ENCODE measurements at places on chromosomes 7 and 10.
A peak's percentile ranks its signal among the peaks of the same experiment; 100 is the strongest.

- H3K27me3 ChIP-seq: no peaks in the 10 kb centered on the region
- H3K27ac ChIP-seq: no peak overlapping the region
- no peak overlapping the region for H3K4me3 ChIP-seq
- peak; percentile 0 for DNase-seq
Observed at GRCh38 chr10:83012866-83013265, 1126.4 kb upstream of the GHITM start.

DNA sequence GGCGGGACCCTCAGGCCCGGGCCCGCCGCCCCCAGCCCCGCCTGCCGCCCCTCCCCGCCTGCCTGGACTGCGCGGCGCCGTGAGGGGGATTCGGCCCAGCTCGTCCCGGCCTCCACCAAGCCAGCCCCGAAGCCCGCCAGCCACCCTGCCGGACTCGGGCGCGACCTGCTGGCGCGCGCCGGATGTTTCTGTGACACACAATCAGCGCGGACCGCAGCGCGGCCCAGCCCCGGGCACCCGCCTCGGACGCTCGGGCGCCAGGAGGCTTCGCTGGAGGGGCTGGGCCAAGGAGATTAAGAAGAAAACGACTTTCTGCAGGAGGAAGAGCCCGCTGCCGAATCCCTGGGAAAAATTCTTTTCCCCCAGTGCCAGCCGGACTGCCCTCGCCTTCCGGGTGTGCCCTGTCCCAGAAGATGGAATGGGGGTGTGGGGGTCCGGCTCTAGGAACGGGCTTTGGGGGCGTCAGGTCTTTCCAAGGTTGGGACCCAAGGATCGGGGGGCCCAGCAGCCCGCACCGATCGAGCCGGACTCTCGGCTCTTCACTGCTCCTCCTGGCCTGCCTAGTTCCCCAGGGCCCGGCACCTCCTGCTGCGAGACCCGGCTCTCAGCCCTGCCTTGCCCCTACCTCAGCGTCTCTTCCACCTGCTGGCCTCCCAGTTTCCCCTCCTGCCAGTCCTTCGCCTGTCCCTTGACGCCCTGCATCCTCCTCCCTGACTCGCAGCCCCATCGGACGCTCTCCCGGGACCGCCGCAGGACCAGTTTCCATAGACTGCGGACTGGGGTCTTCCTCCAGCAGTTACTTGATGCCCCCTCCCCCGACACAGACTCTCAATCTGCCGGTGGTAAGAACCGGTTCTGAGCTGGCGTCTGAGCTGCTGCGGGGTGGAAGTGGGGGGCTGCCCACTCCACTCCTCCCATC, 82.7 kb downstream of the PAX2 start:
- peak; percentile 64 for DNase-seq
- no peaks in the 10 kb centered on the region for H3K36me3 ChIP-seq
- H3K4me3 ChIP-seq: 0 out of 2 replicates have a peak overlapping the region, but pooled peaks have one; percentile 14
- peaks cover 92% of the 10 kb centered on the region for H3K27me3 ChIP-seq

GRCh38 chr10:60139290-60139689, 232.9 kb upstream of the CCDC6 start:
- H3K36me3 ChIP-seq: no peaks in the 10 kb centered on the region
- H3K4me3 ChIP-seq: no peak overlapping the region
- DNase-seq: no peak

GRCh38 chr10:98340261-98340939, 72.4 kb upstream of the LOXL4 start:
- H3K4me3 ChIP-seq: no peak overlapping the region
- no peaks in the 10 kb centered on the region for H3K36me3 ChIP-seq
- 0 out of 2 replicates have a peak overlapping the region, but pooled peaks have one; percentile 16 for H3K27ac ChIP-seq
- H3K4me1 ChIP-seq: peaks cover 54% of the 10 kb centered on the region
- H3K27me3 ChIP-seq: no peaks in the 10 kb centered on the region

DNA sequence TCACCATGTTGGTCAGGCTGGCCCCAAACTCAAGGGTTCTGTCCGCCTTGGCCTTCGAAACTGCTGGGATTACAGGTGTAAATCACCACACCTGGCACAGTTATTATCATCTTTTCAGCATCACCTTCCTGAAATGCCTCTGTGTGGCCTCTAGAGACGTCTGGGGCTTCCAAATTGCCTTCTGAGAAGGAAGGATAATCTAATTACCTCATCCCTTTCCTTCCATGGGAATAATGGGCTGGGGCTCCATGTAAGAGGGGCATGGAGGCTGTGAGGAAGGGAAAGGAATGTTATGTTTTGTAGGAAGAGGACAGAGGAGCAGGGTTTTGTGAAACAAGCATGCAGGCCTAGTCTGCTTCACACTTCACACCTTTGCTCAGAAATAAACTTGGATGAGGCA, 22.2 kb upstream of the PODXL start:
- no peak overlapping the region for H3K4me3 ChIP-seq
- H3K27ac ChIP-seq: no peak overlapping the region
- no peaks in the 10 kb centered on the region for H3K27me3 ChIP-seq
- H3K36me3 ChIP-seq: no peaks in the 10 kb centered on the region

DNA sequence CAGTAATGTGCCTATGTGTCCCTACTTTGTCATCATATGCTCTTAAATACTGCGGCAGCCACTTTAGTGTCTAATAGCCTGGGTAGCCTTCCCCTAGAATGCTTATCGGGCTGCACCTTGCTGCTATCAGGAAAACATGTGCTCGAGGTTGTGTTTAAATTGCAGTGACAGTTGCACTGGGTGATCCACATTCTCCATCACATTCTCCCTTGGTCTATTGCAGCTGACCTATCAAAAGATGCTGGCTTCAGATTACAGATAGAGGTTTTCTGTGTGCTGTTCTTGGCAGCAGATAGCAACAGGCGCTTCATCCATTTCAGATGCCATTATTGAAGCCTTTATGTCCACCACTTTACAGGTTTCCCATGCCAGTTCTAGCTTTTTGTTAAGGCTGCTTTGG, 130.1 kb upstream of the MDFIC start:
- H3K36me3 ChIP-seq: no peaks in the 10 kb centered on the region
- no peak overlapping the region for H3K27ac ChIP-seq
- H3K4me1 ChIP-seq: peaks cover 20% of the 10 kb centered on the region
- H3K27me3 ChIP-seq: no peaks in the 10 kb centered on the region

GRCh38 chr10:80064120-80064886, 14.2 kb upstream of the TMEM254 start:
- peak; percentile 41 for DNase-seq
- no peaks in the 10 kb centered on the region for H3K36me3 ChIP-seq
- no peaks in the 10 kb centered on the region for H3K4me1 ChIP-seq
- H3K27ac ChIP-seq: 0 out of 2 replicates have a peak overlapping the region, but pooled peaks have one; percentile 5

DNA sequence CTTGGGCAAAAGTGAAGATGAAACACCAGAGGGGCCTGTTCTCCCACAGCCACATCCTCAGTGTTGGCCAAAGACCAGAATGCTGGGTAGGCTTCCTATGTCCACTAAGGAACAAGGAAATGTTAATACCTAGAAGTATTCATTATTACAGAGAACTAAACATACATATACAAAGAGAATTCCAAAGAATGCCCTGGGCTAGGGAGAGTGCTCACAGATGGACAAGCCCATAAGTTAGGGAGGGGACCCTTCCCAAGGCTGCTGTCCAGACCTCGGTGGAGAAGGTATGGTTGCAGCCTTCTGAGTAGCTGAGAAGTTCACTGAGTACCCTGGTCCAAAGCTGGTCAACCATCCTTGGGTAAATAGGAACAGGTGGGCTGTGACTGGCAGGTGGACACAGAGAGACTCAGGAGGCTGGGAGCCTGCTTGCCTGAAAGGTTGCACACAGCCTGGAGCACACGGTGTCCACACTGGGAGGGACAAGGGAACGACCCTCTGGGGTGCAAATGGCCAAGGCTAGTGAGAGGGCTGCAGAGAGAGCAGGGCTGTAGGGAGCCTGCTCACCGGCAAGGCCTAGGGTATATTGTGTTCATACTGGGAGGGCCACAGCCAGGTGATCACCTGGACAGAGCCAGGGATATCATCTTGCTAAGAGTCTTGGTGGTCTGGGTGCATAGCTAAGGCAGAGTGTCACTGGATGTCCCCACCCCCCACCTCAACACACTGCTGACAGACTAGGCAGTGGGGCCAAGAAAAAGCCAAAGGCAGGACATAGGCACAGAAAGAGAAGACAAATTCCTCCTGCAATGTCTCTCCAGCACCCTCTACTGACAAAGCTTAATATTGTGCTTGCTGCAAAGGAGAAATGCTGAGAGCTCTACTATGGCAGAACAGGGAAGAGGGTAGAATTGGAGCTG, 40.3 kb downstream of the CPVL start:
- no peak overlapping the region for H3K4me3 ChIP-seq
- peaks cover 25% of the 10 kb centered on the region for H3K27me3 ChIP-seq
- H3K27ac ChIP-seq: no peak overlapping the region
- no peaks in the 10 kb centered on the region for H3K36me3 ChIP-seq
- DNase-seq: peak; percentile 77

DNA sequence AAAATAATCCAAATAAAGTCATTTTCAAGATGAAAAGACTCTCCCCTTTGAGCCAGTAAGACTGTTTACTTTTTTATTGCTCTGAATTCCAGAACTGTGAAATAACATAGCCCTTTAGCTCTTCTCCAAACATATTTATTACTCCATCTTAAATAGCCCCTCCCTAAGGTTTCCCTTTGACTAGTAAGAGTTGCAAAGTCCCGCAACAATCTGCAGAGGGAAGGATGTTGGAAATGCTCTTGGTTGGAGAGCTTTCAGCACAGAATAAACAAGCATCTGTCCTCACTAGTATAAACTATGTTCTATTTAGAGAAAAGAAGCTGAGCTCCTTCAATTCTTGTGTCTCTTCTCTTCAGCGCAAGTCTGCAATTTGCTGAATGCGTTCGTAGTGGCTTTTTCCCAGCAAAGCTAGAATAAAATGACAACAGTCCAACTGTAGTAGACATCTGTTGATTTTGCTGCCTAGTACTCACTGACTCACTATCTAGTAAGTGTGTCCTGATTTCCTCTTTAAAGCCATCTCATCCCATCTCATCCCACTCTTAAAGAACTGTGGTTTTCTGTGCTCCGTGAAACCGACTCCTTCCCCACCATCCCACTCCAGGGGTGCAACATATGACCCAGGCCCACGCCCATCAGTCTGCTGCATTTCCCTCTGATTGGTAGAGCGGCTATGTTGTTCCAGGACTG, 104.0 kb downstream of the FAM107B start:
- peak overlapping the region; percentile 50 for H3K4me3 ChIP-seq
- H3K4me1 ChIP-seq: peaks cover 14% of the 10 kb centered on the region
- DNase-seq: peak; percentile 61
- H3K36me3 ChIP-seq: no peaks in the 10 kb centered on the region

DNA sequence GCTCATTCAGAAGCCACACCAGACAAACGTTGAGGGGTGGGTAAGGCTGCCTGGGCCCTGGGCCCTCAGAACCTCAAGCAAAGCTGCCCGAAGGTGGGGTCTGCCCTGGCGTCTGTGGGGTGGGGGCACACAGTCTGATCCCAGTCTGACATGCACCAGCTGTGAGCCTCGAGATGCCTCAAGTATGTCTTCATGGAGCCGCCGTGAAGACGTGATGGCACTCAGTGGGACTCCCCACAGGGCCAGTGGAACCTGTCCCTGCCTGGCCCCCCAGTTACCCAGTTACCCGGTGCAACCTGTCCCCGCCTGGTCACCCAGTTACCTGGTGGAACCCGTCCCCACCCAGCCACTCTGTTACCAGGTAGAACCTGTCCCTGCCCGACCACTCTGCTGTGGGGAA, 351.2 kb downstream of the PTPRN2 start:
- no peak overlapping the region for H3K27ac ChIP-seq
- DNase-seq: no peak
- no peaks in the 10 kb centered on the region for H3K27me3 ChIP-seq
- H3K4me1 ChIP-seq: no peaks in the 10 kb centered on the region
- no peaks in the 10 kb centered on the region for H3K36me3 ChIP-seq
- H3K4me3 ChIP-seq: no peak overlapping the region

DNA sequence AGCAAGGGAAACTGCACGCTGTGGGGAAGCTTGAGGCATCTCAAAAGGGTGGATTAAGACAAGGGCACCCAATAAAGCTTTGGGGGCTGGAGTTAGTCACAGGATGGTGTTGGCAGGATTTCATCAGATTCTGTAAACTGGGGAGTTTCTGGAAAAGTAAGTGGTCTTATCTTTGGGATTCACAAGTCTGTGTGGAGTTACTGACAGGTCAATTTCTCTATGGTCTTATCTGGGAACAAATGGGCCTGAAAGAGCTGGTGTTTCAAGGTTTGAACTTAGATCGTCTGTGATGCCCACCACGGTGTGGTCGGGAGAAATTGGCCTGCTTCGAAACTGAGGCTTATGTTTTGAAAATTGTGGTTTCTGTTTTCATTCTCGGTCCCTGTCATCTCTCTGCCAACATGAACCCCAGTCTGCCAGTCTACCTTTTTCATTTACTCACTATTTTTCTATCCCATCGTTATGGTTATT, 23.8 kb upstream of the AOAH start:
- no peaks in the 10 kb centered on the region for H3K27me3 ChIP-seq
- no peak overlapping the region for H3K27ac ChIP-seq
- H3K4me1 ChIP-seq: no peaks in the 10 kb centered on the region
- H3K36me3 ChIP-seq: no peaks in the 10 kb centered on the region
- H3K4me3 ChIP-seq: no peak overlapping the region
- DNase-seq: no peak
